Daoy (cell line): ENCODE measurements at places on chromosomes 11 and 22. TPM values are rescaled to one million over a fixed set of nuclear protein-coding genes. Genes with fewer than 3 reads are reported as not detected.

PRODH gene
- total RNA-seq, result 0.11 TPM in 1 of 2 replicates, not detected in the other

- peak; percentile 51 for DNase-seq
Observed at GRCh38 chr22:28560046-28560742, 119.4 kb downstream of the TTC28 start.

SLC25A18 gene
- total RNA-seq, result 1.3 and 1.5 TPM in 2 replicates

DNA sequence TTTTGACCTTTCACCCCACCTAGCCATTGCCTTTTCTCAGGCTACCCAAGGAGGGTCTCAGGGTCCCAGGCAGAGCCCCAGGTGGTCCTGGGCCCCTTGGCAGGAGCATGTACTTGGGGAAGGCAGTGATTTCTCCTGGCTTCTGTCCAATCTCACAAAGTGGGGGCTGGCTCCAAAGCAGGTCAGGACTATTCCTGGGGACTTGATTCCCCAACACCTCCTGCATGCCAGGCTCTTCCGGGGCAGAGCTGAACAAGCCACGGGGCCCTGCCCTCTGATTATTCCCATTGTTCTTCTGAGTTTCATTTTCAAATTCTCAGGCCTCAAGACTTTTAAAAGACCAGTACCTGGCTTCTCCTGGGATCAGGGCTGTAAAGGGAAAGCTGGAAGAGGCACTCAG is 1.5 kb upstream of the TCF20 start:
- no peak for DNase-seq

SEPTIN3 gene
- total RNA-seq, result 0.74 and 0.77 TPM in 2 replicates

- DNase-seq, result peak; percentile 73
Observed at GRCh38 chr11:123478352-123478987, 48.4 kb downstream of the GRAMD1B start.

- DNase-seq, result no peak
Observed at GRCh38 chr22:29325356-29325755, 9.9 kb upstream of the RASL10A start.

GRCh38 chr22:45976254-45977002 is 534 bp downstream of the WNT7B start:
- DNase-seq, result peak; percentile 47

CNIH2 gene
- 0.40 and 0.98 TPM in 2 replicates for total RNA-seq

DNA sequence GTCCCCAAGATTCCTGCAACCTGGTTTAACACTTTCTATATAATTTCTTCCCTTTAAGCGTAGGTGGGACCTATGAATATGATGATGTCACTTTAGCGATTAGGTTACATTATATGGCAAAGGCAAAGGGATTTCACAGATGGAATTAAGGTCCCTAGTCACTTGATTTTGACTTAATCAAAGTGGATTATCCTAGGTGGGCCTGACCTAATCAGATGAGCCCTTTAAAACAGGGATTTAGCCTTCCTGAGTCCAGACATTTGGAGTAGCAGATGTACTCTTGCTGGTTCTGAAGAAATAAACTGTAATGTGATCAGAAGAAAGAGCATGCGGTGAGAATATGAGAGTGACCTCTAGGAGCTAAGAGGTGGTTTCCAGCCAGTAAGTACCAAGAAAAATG is 67.8 kb upstream of the LIN7C start:
- no peak for DNase-seq

- DNase-seq, result no peak
Observed at GRCh38 chr11:19243613-19244012, 2.9 kb upstream of the E2F8 start.

SSH3 gene
- 2.9 and 6.9 TPM in 2 replicates for total RNA-seq

GGTLC3 gene
- total RNA-seq, result not detected in 2 replicates

FOLR2 gene
- total RNA-seq, result not detected in 2 replicates

CPT1A gene
- 12.4 and 16.5 TPM in 2 replicates for total RNA-seq

DNA sequence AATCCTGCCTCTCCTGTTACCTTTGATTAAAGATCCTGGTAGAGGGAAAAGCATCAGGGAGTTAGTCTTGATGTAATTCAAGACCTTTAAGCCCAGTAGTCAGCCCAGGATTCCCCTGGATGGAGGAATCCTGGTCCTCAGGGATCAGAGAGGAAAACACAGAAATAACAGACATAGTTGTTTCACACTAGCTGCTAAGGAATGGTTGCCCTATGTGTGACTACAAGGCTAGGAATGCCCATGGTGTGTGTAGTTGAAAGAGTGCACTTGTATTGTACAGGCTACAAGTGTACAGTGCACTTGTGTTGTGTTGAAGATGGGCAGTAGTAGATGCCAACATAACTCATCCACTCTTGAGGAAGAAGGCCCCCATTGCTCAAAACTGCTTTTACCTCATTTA is 226.8 kb downstream of the AASDHPPT start:
- no peak for DNase-seq

- DNase-seq, result no peak
Observed at GRCh38 chr11:9669954-9670353, 6.1 kb downstream of the SWAP70 start.

XPNPEP3 gene
- total RNA-seq, result 10.4 and 12.5 TPM in 2 replicates

PANX3 gene
- total RNA-seq, result not detected in 2 replicates

CENPM gene
- 44.2 and 57.3 TPM in 2 replicates for total RNA-seq

TNRC6B gene
- 12.6 and 15.1 TPM in 2 replicates for total RNA-seq

GRCh38 chr22:19612866-19613572 is 88.8 kb upstream of the CLDN5 start:
- no peak for DNase-seq

GAL3ST3 gene
- not detected in 2 replicates for total RNA-seq

DNA sequence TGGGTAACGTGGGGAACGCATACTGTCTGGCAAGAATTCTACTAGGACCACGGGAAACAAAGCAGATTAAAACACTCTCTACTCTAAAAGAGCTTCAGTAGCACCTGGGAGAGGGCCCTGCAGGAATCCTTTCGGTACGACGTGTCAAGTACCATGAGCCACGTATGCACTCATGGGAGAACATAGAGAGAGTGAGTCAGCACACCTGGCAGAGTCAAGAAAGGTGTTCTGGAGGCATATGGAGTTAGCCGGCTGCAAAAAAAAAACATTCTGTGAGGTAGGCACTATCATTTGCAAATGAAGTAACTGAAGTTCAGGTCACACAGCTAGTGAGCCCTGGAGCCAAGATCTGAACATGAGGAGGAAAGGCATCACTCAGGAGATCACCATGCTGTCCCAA is 71.1 kb upstream of the BID start:
- no peak for DNase-seq

F2 gene
- total RNA-seq, result not detected in 2 replicates

GRCh38 chr11:39205236-39205995 is 2254.0 kb downstream of the LRRC4C start:
- DNase-seq, result no peak

GRCh38 chr11:130330101-130330684 is 15.5 kb upstream of the ZBTB44 start:
- no peak for DNase-seq

CARNS1 gene
- total RNA-seq, result 0.34 TPM in 1 of 2 replicates, not detected in the other

GRCh38 chr11:30377347-30377746 is 54.4 kb downstream of the ARL14EP start:
- DNase-seq, result no peak
